NCI-H1694 treated with DMSO at 0.1 percent for 48 hours (cell line): ENCODE measurements at places on chromosomes 13 and 19.

- DNase-seq, result peak; percentile 58
Observed at GRCh38 chr19:14031719-14032480, at the start of gene IL27RA. TSS of gene IL27RA (plus strand) at chr19:14031762. CDS start at chr19:14031873, 111 bp downstream.

DNA sequence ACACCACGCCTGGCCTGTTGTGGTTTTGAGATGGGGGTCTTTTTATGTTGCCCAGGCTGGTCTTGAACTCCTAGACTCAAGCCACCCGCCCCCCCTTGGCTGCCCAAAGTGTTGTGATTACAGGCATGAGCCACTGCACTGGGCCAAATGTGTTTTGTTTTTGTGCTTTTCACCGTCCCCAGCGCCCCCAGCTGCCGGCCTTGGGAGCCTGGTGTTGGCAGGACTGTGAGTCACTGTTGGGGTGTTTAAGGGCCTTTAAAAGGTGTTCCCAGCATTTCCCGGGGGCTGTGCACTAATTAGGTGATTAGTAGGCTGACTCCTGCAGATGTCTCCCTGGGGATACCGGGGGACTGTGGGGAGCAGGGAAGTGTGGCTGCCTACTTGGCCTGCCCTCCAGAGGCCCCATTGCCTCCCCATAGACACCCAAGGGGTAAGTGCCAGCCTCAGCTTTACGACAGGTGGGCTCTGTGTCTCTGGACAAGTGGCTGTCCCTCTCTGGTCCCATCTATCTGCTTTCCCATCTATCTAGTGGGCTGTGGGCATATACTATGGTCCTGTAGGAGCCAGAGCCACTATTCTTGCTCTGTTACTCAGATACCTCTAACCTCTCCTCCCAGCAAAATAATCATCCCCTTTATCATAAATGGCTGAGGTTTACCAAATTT is 11.8 kb upstream of the TLE5 start:
- DNase-seq, result no peak

- DNase-seq, result no peak
Observed at GRCh38 chr13:49388091-49388635, 55.7 kb downstream of the CAB39L start.

DNA sequence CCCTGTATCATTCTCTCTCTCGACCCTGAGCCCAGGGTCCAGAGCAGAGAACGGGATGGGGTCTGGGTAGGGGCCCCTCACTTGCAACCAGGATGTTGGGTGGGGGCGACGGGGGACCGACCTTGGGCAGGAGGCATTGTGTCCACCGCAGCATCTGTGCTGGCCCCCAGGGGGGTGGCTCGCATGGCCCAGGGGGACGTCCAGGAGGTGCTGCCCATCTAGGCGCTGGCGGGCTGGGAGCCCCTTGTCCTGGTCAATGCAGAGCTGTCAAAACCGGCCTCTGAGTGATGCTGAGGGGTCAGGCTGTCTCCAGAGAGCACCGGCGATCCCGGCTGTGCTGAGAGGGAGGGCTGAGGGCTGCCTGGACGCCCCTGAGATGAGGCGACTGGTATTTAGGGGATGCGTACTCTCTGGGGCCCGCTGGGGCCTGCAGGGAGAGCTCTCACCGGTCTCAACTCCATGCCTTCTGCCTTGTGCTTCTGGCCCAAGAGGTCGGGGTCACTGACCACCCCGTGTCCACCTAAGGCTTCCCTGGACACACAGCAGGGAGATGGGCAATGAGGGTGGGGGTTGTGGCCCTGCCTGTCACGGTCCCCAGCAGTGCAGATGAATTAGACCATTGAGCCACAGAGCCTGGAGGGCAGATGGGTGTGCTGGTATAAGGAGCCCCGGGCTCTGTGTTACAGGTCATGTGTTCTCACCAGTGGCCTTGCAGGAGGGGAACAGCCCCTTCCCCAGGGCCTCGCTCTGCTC is 8.6 kb downstream of the RPS9 start:
- DNase-seq, result no peak

GRCh38 chr13:84864341-84864740 is 934.9 kb downstream of the SLITRK6 start:
- DNase-seq, result no peak

DNA sequence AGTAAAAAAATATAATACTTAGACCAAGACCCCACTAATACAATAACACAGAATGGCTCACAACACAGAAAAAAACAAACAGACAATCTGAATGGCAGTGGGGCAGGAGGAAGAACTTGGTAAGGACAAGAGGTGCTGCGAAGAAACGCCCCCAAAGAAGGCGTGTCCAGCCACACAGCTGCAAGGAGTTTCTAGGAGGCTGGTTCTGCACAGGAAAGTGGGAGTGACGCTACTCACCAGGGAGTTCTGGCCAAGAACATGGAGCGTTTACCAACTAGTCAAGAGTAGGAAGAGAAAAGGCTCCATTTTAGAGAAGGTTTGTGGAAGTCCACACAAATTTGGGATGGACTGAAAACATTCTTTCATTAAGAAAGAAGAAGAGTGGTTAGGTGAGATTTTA is 95.3 kb upstream of the SLC15A1 start:
- DNase-seq, result no peak

GRCh38 chr19:53365899-53366493 is 491 bp downstream of the ZNF525 start:
- DNase-seq, result peak; percentile 47
